ENCODE measurements at places on chromosomes 5 and 9.
A peak's percentile ranks its signal among the peaks of the same experiment; 100 is the strongest.

- DNase-seq: no peak
Observed at GRCh38 chr5:124839371-124839998, 93.0 kb upstream of the ZNF608 start.

- DNase-seq: no peak
Observed at GRCh38 chr5:66209794-66210193, 65.7 kb downstream of the SREK1 start.

- DNase-seq: no peak
Observed at GRCh38 chr5:126806-127205, 34.8 kb downstream of the PLEKHG4B start.

DNA sequence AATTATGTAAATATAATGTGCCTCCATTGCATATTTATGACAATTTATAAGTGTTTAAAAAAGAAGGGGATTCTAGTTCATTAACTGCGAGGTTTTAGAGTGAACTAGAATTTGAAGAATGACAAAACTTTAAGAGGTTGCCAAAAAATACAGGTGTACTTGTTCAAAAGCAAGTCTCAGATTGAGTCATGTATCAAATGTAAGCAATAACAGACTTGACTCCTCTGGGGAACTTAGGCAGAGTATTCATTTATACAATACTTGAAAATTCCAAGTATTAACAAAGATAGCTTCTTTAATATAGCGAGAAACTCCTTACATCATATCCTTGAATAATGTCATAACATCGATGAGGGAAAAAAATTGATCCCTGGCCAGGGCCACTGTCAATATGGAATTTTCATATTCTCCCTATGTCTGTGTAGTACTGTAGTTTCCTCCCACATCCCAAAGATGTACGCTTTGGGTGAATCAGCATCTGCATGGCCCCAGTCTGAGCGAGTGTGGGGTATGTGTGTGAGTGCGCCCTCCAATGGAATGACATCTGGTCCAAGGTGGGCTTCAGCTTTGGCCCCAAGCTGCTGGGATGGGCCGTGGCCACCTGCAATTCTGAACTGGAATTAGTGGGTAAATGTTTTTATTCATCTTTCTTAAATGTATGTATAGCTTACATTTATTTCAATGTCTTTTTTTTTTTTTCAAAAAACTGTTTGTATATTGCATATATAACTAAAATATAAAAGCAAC is 70.1 kb downstream of the RIC1 start:
- DNase-seq: no peak

- no peak for DNase-seq
Observed at GRCh38 chr9:76321195-76321828, 72.9 kb downstream of the RFK start.

DNA sequence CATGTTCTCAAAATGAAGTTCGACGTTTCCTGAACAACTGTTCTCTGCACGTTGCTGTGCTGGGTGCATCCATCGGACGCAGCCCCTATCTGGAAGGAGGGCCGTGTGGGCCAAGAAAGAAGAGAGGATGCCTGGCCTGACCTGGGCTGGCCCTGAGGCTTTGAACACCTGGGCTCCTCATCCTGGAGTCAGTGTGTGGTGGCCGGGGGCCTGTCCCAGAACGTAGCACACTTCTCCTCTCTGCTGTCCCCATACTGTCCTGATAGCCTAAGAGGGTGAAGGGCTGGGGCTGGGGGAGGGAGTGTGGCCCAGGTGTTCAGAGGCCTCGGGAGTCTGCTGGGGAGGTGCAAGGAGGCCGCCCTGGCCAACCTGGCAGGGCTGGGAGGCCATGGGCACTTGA is 21.5 kb downstream of the COL5A1 start:
- DNase-seq: no peak

- no peak for DNase-seq
Observed at GRCh38 chr9:105116052-105116868, 128.2 kb upstream of the SLC44A1 start.

GRCh38 chr9:124291801-124292396 is 34.1 kb downstream of the NEK6 start:
- DNase-seq: no peak

- DNase-seq: no peak
Observed at GRCh38 chr5:141734501-141735229, 52.6 kb upstream of the ARAP3 start.

DNA sequence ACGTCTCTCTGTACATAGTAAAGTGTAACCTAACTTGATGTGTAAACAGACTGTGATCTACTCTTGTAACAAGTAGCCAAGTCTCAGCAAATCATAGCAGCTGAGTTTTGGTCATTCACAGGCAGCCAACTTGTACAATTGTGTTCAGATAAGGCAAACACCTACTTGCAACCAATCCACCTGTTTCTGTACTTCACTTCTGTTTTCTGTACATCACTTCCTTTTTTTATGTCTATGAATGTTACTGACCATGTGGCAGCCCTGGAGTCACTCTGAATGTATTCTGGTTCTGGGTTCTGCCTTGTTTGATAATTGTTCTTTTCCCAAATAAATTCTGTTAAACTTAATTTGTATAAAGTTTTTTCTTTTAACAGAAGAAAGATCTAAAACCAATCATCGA is 26.0 kb downstream of the RLN2 start:
- peak; percentile 2 for DNase-seq

DNA sequence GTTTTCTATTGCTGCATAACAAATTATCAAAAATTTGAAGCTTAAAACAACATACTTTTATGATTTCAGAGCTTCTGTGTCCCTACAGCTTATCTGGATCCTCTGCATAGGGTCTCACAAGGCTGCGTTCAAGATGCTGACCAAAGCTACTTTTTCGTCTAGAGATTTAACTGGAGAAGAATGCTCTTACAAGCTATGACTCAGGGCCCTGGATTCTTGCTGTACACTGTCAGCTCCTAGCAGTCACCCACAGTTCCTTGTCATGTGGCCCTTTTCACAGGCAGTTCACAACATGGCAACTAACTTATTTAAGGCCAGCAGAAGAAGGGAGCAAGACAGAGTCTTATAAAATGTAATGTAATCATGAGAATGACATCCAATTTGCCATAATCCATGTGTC is 70.8 kb upstream of the FAM174A start:
- DNase-seq: no peak

DNA sequence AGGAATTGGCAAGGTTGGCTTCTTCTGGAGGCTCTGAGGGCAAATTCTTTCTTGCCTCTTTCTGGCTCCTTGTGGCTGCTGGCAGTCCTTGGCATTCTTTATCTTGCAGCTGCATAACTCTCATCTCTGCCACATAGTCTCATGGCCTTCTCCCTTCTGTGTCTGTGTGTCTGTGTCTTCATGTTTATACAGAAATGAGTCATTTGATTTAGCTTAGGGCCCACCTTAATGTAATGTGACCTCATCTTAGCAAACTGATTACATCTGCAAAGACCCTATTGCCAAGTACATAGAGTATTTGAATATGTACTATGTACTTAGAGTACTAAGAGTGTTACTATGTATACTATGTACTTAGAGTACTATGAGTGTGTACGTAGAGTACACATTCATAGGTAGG is 122.5 kb downstream of the RFK start:
- DNase-seq: no peak

DNA sequence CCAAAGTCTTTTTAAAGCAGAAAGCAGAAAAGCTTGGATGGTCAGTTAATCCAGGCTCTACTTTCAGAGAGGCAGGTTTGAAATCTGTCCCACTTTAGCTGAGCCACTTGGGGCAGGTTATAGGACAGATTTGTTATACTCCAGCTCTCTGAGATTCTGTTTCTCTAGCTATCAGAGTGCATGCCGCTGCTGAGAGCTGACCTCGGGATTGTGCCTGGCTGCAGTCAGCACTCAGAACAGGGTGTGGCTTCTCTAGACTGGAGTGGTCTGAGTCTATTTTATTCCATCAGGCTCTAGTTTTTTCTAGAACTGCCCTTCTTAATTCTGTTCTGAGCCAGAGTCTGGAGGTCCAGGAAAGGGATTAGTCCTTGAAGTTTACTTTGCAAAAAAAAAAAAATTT is 67.7 kb downstream of the NDFIP1 start:
- DNase-seq: no peak

DNA sequence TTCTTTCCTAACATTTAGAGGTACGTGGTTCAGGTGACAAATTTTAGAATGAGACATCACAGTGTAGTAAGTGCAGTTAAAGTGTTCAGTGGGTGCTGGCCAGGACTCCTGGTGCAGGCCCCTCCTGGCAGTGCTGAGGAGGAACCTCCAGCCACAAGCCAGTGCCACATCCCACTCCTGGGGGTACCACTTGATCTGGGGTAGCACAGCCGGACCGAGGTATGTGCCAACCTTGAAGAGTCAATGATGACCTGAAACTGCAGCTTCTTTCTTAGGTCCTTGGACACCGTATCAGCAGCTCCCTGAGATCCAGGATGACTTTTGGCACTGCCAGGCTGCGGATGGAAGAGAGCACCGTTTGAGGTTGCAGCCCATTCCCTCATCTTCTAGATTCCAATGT is 310.4 kb upstream of the IRX4 start:
- DNase-seq: no peak

DNA sequence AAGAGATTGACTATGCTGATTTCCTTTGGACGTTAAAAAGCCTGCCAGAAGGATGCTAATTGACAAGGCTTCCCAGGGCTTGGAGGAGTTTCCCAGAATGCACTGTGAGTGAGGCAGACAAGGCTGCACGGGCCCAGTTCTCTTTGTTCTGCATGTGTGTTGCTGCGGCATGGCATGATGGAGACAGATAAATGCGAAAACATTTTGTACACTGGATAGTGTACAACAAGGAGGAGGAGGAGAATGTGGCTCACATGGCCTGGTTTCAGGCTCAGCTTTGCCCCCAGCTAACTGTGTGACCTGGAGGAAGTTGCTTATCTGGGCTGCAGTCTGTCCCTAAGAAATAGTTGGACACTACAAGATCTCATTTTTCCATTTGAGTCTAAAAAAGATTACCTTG is 135.5 kb upstream of the CPEB4 start:
- no peak for DNase-seq

DNA sequence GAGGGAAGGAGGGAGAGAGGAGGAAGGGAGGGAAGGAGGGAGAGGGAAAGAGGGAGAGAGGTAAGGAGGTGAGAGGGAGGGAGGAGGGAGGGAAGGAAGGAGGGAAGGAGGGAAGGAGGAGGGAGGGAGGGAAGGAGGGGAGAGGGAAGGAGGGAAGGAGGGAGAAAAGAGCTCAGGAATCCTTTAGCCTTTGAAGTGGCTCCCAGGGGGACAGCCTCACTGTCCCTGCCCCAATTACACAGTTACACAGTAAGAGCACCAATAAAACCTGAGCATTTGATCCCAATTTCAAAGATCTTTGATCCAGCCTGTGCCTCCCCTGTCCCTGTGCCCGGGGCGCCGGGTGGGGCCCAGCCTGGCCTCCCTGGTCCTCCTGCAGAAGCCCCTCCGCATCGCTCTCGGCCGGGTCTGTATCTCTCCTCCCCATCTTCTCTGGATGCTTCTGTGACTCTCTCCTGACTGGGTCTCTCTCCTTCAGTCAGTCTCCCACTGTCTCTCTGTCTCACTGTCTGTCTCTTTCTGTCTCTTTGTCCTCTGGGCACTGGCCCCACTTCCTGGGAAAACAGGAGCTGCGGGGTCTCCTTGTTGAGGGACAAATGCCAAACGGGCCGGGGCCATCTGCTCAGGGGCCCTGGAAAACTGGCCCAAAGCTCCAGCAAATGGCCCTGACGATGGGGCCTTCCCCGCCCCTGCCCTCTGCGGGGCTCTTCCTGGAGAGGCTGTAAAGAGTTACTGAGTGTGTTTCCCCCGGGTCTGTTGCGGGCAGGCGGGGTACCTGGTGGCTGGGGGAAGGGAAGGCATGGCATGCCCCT is 54.2 kb upstream of the EGFL7 start:
- no peak for DNase-seq

- no peak for DNase-seq
Observed at GRCh38 chr9:76444322-76444929, 14.6 kb upstream of the GCNT1 start.

GRCh38 chr9:124835026-124835557 is 18.2 kb upstream of the WDR38 start:
- no peak for DNase-seq

DNA sequence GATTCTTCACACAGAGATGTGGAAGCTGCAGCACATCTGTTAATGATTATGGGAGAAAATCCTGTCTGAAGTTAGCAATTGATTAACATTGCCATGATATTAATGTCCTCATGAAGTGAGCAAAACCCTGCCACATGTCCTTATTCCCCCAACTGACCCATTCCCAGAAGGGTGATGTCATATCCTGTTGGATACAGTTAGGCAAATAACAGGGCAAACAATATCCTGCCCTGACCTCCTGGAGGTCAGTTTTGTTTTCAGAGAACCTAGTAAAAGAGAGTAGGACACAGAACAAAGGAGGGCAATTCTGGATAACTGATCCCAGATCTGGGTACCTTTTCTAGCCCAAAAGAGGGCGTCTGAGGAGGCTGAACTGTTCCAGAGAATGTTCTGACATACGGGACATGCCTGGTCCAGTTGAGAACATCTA is 11.0 kb downstream of the ABLIM3 start:
- no peak for DNase-seq

GRCh38 chr5:131142970-131143617 is 22.0 kb downstream of the HINT1 start:
- DNase-seq: no peak

GRCh38 chr9:120735415-120736126 is 21.3 kb upstream of the MEGF9 start:
- DNase-seq: peak; percentile 98

DNA sequence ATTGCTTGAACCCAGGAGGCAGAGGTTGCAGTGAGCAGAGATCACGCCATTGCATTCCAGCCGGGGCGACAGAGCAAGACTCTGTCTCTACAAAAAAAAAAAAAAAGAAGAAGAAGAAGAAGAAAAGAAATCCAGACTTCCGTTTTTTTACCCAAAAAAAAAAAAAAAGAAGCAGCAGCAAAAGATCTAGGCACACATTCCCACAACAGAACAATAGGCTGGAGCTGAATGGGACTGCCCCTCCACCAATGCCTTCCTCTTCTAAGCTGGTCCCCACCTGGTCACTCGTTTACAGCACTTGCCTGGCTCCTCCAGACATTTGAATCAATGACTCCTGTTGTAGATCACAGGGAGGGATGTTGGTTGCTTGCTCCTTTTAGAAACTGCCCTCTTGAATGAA is 1.6 kb upstream of the LMAN2 start:
- DNase-seq: peak; percentile 63

- DNase-seq: no peak
Observed at GRCh38 chr5:1264211-1264610, 30.7 kb downstream of the TERT start.

GRCh38 chr9:92276331-92277032 is 17.0 kb downstream of the IARS1 start:
- DNase-seq: no peak

DNA sequence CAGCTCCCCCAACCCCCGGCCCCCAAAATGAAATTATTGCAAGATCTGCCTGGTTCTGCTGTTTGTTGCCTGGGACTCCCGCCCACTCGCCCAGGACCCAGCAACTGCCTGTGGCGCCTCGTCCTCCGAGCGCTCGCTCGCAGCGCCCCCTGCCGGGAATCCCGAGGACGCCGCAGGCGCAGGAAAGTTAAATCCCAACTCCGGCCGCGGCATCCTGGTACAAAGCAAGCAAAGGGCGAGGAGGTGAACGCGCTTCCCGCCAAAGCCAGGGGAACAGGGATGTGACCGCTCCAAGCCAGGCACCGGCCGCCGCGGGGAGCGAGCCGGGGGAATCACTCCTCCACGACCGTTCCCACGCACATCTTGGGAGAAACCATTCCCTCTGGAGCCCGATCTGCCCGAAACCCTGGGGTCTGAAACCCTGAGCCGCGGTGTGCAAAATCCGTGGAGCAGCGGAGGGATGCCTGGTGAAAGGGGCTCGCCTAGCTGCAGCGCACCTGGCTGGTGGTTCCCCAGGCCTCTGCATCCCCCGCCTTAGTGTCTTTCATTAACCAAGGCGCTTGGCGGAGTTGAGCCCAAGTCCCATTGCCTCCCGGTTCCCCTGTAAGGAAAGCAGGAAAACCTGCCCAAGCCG is 1.3 kb downstream of the SEMA5A start:
- DNase-seq: no peak
